ENCODE measurements at places on chromosomes 6 and 20.

GRCh38 chr20:22773344-22773743, 189.0 kb upstream of the FOXA2 start:
- DNase-seq: no peak

DNA sequence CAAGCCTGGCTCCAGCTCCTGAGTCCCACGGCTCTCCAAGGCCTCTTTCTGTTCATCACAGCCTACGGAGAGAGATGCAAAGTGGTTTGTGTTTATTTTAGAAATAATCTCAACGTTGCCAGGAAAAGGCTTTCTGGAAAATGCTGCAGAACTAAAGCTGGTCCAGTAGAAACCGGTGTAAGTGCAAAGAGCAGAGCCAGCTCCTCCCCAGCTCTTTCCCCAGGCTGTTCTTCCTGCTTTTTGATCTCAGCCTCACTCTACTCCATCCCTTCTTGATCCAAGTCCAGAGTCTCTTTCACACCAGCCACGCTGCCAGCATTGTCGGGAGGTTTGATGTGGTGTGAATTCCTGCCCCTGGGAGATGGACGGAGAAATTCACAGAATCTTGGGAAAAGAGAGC, 69.8 kb downstream of the TMEM170B start:
- no peak for DNase-seq

DNA sequence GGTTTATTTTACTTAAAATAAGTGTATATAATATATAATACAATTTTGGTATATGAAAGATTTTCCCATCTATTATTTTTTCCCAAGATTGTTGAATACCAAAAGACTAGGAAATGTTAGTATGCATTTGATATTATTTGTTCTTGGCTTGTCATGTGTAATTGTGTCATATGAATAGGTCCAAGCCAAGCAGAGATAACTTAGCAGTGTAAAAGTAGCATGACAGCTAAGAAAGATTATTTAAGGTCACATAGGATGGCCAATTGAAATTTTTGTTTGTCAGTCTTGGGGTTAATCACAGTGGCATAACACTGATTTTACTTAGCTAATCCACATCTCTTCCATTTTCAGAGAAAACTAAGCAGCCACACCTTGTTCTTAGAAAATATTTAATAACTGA, 38.8 kb upstream of the RSPO3 start:
- DNase-seq: no peak

DNA sequence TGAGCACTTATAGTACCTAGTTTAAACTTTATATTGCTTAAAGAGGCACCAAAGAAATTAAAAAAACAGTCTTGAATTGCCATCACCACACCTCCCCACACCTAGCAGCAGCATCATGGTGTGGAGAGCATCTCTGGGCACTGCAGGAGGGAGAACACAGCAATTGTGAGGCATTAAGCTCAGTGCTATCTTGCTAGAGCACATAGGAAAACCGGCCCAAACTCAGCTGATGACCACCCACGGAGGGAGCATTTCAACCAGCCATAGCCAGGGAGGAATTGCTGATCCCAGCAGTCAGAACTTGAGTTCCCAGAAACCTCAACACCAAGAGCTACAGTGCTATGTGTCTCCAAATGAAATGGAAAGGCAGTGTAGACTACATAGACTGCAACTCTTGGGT, 19.5 kb upstream of the DEFB113 start:
- no peak for DNase-seq

DNA sequence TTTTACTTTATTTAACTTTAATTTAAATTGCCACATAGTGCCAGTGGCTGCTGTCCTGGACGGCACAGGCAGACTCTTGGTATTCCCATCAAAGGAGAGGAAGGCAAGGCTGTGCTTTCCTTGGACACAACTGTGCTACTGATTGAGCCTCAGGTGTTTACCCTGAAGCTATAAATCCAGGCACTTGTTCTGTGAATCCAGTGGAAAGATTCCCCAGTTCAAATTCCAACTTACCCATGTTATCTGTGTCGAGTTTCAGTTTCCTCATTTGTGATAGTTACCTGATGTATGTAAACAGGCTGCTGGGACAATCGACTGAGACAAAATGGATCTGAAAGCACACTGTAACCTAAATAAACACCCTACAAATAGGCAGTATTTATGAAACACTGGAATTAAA, 57.2 kb downstream of the PLAGL1 start:
- no peak for DNase-seq

- no peak for DNase-seq
These were observed 279.8 kb downstream of the EPHA7 start for GRCh38 chr6:93139408-93140081.
